ENCODE measurements at places on chromosomes 1 and 21. TPM values are rescaled to one million over a fixed set of nuclear protein-coding genes. Genes with fewer than 3 reads are reported as not detected.

DNA sequence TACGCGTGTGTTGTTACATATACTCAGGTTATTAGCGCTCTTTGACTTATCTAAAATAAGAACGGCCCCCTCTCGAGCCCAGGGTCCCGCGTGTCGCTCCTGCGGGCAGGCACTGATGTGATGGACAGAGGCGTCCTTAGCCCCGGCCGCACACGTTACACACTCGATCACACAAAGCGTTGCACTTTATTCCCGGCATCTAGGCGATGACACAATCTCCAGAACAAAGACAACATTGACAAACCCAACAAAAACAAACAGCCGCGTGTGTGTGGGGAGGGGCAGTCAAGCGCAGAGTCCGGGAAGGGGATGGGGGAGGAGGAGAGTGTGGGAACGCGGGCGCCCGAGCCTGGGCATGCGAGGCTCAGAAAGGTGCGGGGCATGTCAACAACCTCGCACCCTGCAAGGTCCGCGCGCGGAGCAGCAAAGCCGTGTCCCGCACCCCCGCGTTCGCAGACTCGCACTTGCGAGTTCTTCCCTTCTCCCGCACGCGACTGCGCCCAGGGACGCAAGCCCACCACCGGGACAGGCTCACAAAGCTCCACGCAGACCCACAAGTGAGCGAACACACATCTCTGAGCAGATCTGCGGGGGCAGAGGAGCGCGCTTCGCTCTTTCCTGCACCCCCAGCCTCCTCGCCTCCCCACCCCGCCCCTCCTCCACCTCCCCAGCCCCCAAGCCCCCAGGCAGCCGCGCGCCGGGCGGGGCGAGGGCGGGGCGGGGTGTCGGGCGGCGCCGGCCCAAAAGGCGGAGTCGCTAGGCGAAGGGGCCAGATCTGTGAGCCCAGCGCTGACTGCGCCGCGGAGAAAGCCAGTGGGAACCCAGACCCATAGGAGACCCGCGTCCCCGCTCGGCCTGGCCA lies at the start of gene EFNA1:
TSS of gene EFNA1 (plus strand) at position 772 of the 862 bp plus-strand sequence. CDS start 102 bp downstream, outside the sequence.
- peak; percentile 65 for DNase-seq

Gene MYOG
- polyA plus RNA-seq, result not detected

GRCh38 chr1:12370333-12370975 lies 140.6 kb downstream of the VPS13D start:
- no peak for DNase-seq

DNA sequence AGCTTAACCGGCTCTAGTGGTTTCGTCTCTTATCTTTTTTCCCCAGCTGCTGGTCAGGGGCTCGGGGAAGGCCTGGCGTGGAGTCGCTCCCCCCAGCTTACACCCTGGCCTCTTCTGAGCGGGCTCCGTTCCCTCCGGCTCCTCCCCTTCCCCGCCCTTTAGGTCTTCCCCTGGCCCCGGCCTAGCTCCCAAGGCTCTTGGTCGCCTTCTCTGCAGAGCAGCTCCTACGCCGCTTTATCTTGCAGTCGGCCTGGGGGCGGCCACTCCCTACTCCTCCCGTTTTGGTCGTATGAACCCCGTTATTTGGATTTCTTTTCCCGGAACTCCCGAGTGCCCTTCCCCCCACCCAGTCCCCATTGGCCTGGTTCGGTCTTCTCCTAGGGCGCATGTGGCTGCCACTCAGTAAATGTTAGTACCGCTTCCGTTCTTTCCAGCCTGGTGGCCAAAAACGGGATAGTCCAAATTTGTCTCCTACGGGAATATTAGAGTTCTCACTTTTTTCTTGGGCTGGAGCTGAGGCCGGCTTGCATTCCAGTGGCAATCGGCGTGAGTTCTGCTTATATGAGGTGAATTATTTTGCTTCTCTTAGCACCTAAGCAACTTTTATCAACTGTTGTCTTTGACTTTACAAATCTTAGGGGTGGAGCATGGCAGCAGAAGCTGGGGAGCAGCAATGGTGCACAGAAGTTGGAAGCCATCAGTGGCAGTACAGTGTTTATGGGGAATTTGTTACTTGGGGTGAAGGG lies 467 bp downstream of the THRAP3 start:
- DNase-seq, result peak; percentile 95

DNA sequence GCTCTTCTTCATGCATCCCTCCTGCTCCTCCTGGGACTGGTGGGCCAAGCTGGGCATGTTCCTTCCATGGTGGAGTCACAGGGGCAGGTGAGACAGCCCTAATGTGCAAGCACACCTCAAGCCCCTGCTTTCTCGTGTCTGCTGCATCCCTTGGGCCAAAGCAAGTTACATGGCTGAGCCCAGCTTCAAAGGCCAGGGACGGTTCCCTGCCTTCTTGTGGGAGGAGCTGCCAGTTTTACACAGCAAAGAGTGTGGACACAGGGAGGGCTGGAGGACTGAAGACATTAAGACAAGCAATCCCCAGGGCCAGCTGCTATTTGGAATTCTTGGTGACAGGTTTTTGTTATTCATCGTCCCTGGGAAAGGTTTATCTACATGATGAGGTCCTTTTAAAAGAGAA lies 175.2 kb upstream of the CACNA1E start:
- no peak for DNase-seq

- DNase-seq, result no peak
These were observed 31.7 kb upstream of the ENSA start for GRCh38 chr1:150661156-150661555.

Gene BARHL2
- not detected for polyA plus RNA-seq

DNA sequence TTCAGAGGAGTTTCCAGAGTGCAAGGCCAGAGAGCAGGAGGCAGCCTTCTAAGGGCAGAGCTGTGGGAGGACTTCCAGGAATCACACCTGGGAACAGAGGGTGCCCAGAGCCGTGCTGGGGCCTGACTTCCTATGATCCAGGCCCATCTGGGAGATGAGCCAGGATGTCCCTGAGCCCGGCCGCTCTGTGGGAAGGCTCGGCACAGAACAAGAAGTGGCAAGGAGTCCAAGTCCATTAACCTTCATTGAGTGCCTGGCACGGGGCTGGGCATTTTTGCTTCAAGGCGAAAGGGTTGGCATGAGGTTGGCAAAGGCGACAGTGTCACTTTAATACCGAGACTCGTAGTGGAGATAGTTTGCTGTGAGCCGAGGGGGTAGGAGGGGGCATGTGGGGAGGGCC lies 18.2 kb downstream of the TMEM201 start:
- no peak for DNase-seq

DNA sequence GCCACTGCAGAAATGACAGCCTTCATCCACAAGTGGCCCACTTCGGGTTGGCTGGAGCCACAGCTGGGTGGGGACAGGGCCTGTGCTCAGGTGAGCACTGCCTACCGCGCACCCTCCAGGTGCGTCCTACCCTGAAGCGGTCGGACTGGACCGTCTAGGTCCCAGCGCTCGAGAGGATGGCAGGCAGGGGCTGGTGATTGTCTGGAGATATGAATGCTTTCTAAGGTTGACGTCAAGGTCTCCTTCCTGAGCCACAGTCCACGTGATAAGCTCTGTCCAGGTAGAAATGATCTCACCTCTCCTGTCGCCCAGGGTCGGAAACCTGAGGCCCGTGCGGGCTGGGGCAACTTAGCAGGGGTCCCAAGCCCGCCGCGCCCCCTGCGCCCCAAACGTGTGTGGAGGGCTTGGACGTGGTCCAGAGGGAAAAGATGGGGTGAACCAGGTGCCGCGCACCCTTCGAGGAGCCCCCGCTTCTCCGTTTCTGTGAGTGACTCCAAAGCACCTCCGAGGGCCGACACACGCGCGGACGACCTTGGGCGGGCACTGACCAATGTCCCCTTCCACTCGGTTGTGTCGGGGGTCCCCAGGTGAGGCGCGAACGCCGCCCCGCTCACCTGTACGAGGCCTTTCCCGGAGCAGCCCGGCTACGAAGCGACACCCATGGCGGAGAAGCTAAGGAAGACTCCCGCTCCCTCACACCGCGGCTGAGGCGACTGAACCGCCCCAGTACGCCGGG lies 853 bp upstream of the DOP1B start:
- no peak for DNase-seq

DNA sequence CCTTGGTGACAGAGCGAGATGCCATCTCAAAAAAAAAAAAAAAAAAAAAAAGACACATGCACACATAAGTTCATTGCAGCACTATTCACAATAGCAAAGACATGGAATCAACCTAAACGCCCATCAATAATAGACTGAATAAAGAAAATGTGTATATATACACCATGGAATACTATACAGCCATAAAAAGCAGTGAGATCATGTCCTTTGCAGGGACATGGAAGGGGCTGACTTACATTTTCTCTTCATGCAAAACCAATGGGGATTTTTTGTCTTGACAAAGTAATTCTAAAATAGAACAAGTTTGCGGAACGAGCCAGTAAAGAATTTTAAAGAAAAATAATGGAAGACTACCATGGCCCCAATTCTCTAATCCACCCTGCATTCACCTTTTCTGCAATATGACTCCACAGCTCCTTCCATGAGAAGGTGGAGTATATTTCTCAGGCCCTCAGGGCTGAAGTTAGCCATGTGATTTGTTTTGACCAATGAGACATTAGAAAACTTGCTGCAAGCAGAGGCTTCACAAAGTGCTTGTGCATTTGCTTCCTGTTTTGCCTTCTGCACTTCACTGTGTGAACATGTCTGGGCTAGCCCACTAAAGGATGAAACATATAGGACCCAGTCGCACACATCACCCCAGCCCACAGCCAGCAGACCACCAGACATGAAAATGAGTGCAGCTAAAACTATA lies 78.8 kb upstream of the NR5A2 start:
- no peak for DNase-seq

- DNase-seq, result peak; percentile 74
These were observed 556.8 kb downstream of the PTPRU start for GRCh38 chr1:29793101-29793546.

GRCh38 chr21:37319551-37319950 lies 47.0 kb upstream of the DYRK1A start:
- DNase-seq, result no peak

DNA sequence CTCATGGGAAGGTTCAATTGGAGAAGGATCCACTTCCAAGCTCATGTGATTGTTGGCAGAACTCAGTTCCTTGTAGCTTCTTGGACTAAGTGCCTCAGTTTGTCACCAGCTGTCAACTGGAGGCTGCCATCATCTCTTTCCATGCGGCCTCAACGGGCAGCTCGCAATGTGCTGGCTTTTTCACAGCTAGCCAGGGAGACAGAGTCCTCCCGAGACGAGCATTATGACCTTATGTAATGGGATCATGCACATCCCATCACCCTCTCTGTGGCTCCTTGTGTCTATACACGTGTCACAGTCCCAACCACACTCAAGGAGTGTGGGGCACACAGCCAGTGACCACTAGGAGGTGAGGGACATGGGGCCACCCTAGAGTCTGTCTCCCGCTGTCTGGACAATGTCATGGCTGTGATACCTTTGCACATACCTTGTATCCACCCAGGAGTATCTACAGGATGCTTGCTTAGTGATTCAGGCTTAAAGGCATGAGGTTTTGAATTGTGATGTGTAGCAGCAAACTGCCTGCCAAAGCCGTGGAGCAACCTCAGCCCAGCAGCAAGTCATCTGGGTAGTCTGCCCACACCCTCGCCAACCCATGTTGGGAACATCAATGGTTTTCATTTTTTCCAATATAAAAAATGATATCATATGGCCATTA lies 3.9 kb upstream of the KRTAP10-6 start:
- DNase-seq, result peak; percentile 34

- DNase-seq, result no peak
These were observed 323.4 kb upstream of the CAMK1G start for GRCh38 chr1:209260136-209260535.

- no peak for DNase-seq
These were observed 239.9 kb downstream of the DPYD start for GRCh38 chr1:97680894-97681293.

Gene CACNA1E
- not detected for polyA plus RNA-seq

Gene GABRD
- not detected for polyA plus RNA-seq

- DNase-seq, result peak; percentile 59
These were observed 24.8 kb downstream of the PCSK9 start for GRCh38 chr1:55064071-55064581.

- DNase-seq, result peak; percentile 47
These were observed 41.6 kb downstream of the ARHGEF16 start for GRCh38 chr1:3495776-3496745.

GRCh38 chr1:221823149-221823548 lies 81.3 kb upstream of the DUSP10 start:
- DNase-seq, result no peak

- DNase-seq, result peak; percentile 89
These were observed 3.0 kb downstream of the CRCT1 start for GRCh38 chr1:152517237-152517811.

- DNase-seq, result no peak
These were observed 82.7 kb downstream of the HLCS start for GRCh38 chr21:36883532-36884486.

DNA sequence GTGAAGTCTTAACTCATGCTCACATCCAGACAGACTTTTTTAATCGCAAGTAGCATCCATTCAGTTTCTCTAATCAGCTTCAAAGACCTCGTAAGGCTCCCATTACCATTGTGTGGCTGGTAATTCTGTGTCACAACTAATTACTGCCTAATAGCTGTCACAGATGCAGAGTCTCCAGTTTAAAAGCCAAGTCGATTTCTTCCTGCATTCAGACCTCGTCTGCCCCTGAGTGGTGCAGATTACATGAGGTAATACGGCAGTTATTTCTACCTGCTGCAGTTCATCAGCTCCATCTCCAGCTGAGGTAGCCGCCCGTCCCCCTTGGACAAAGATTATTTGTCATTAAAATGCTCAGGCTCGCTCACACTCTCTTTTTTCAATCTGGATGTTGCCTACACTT lies 34.4 kb upstream of the OLIG2 start:
- DNase-seq, result no peak

- DNase-seq, result no peak
These were observed 48.5 kb upstream of the TTC39A start for GRCh38 chr1:51378871-51379270.

GRCh38 chr1:112904071-112904830 lies 51.7 kb downstream of the SLC16A1 start:
- DNase-seq, result peak; percentile 87

Gene FASLG
- polyA plus RNA-seq, result not detected

Gene TNN
- polyA plus RNA-seq, result not detected

GRCh38 chr1:11579506-11579905 lies 74.7 kb downstream of the FBXO2 start:
- no peak for DNase-seq

Gene CLCA4
- polyA plus RNA-seq, result not detected

Gene BMP8A
- not detected for polyA plus RNA-seq

Gene GBP6
- polyA plus RNA-seq, result not detected

Gene KCNN3
- polyA plus RNA-seq, result not detected

DNA sequence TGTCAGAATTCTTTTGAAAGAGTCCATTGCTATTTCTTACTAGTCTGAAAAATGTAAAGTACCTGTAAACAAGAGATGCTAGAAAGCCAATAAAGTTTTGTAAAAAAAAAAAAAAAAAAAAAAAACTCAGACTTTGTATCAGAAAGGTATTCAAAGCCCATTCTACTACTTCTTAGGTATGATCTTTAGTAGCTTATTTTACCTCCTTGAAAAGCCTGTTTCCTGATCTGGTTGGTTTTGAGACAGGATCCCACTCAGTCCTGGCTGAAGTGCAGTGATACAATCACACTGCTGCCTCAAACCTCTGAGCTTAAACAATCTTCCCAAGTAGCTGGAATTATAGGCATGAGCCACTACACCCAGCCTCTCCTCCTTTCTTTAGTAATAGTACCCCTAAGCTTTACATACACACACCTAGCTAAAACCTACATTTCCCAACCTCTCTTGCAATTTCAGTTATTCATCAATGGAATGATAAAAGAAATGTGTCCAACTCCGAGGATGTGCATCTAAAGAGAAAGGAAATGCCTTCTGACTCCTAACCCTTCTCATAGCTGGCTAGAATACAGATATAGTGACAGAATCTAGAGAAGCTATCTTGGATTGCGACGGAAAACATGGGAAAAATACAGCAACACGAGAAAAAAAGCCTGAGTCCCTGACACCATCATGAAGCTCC lies 30.6 kb downstream of the EPS15 start:
- no peak for DNase-seq

Gene DNASE2B
- not detected for polyA plus RNA-seq

Gene PPM1J
- 1.5 TPM for polyA plus RNA-seq

- peak; percentile 75 for DNase-seq
These were observed 5.9 kb upstream of the NUF2 start for GRCh38 chr1:163315773-163316374.

Data from GM23248 (cell line).